ENCODE measurements at places on chromosomes 6 and 20.

- DNase-seq = no peak
Measured at GRCh38 chr20:23279836-23280235, 70.8 kb upstream of the NXT1 start.

GRCh38 chr6:44645276-44645675, 257.8 kb downstream of the CDC5L start:
- no peak for DNase-seq

- no peak for DNase-seq
Measured at GRCh38 chr20:57315083-57315975, 14.3 kb upstream of the SPO11 start.

DNA sequence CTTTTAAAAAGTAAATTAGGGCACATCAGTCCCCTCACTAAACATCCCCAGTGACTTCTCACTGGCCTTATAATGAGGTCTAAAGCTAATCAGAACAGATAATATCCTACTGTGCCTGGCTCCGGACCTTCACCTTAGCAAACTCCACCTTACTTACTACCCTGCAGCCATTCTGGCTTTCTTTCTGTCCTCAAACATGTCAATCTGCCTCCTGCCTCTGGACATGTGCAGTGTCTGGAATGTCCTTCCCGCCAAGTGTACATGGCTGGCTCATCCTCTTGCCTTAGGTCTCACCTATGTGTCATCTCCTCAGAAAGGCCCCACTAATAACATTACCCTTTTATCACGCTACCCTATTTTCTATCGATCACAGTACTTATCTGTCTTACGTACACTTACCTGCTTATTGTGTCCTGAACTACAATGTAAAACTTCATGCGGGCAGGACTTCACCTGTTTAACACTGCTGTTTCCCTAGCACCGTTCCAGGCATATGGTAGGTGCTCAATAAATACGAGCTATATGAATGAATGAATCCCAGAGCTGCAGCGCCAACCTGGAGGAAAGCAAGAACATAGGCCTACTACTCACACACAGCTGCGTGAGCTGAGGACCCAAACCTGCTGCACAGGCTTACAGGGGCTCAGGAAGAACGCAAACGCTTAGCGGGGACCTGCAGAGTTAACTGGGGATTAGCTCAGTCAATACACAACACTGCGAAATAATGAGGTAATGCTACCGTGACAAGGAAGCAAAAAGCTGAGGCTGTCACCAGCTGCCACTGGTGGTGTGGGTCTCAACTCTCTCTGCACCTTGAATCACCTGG, 991 bp downstream of the UQCC2 start:
- DNase-seq = no peak

DNA sequence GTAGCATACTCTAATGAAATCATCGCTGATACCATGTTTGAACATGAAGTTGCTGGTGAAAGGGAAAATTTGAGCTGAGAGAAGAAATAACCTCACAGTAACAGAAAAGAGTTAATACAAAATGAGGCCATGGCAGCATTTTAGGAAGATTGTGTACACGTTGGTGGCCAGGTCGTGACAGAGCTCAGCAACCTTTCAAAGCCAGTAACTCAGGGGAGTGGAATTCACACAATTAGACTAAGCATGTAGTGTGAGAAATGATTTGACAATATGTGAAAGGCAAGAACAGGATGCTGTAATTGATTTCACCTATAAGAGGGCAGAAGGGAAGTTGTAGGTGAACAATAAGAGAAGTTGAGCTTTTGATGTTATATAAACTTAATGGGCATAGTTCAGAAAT, 246.3 kb downstream of the OGFRL1 start:
- no peak for DNase-seq

DNA sequence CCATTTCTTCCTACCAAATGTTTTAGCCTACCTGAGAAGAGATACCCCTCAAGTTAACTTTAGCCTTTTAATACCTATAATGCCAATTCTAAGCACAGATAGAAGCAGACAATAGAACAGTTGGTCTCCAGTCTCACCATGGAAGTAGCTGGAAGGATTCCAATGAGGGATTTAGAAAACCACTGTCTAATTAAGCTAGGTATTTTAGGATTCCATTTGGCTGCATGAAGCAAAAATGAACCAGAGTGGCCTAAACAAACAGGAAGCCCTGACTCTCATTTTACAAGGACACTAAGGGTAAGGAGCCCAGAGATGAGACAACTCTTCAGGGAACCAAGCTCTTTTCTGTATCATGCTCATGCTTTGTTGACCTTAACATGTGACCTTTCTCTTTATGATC, 199.2 kb downstream of the ALDH8A1 start:
- DNase-seq = no peak

DNA sequence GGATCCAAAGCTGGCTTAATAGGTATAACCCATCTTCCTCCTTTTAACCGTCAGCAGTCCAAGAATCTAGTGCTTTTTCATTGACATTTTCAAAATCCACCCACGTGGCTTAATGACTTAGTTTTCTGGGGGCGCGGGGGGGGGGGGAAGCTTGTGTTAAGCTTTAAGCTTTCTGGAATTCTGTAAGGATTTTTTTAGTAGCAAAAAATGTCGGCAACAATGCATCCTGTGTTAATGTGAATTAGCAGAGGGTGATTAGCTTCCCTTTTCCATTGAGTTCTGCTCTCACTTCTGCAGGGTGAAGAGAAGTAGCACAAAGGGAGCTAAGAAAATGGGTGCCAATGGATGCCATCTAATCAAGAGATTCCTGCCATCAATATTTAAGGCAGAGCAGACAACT, 348.2 kb downstream of the SAMD5 start:
- no peak for DNase-seq

DNA sequence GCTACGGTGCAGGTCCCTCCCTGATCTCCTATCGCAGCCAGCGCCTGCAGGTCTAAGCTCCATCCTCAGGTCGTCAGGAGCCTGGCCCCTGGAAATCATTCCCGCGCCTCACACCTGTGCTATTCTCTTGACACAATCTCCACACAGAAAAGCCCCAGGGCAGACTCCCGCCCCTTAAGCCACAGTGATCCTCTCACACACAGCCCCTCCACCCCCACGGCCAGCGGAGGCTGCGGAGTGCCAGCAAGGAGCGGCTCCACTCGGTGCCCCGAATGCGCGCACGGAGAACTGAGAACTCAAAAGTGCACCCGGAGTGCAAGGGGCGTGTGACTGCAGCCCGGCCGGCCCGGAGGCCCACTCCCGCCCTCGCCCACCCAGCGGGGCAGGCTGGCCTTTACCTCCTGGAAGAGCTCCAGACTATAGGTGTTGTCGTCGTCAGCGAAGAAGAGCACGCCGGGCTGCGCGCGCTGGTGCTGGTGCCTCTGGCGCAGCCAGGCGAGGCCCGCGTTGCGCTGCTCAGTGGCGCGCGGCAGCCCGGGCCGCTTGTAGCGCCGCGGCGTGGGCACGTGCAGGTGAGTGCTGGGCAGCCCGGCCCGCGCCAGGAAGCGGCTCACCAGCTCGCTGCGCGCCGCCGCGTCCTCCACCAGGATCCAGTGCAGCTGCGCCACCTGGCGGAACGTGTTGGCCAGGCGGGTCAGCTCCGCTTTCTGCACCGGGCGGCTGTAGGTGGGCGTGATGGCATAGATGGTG, 1.2 kb downstream of the B3GAT2 start:
- peak; percentile 73 for DNase-seq

DNA sequence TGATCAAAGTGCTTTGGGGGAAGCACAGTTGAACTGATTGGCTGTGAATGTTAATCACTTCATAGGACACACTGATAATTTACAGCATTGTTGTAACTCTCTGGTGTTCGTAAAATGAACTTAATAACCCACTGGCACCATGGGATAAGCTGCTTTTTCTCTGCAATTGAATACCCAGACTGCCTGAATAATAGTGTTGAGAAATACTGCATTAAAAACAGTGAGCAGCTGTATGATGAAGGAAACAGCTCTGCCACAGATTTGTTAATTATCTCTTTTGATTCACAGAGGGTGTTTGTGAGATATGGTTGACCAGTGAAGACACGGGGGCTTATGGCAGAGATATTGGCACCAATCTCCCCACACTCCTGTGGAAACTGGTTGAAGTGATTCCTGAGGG, 420.9 kb downstream of the CDKAL1 start:
- DNase-seq = no peak

GRCh38 chr6:14035071-14035847, 82.3 kb upstream of the CD83 start:
- DNase-seq = no peak

DNA sequence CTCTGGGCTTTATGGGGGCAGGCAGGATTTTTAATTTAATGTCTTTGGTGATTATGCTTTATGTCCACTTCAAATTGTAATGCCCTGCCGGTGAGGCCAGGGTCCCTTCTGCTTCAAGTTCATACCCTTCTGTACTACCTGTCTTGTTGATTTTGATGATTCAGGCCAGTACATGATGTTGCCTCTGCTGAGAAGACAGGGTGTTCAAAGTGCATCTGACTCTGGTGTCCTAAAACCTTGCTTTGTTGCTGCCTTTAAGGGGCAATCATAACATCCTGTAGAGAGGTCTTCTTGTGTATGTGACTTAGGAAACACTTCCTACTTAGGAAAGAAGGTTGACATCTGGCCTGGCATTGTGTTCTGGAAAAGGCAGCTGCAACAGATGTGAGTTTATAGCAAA, 113.2 kb downstream of the TMEM170B start:
- DNase-seq = no peak

GRCh38 chr6:5084360-5084780, 771 bp upstream of the PPP1R3G start:
- DNase-seq = peak; percentile 85

DNA sequence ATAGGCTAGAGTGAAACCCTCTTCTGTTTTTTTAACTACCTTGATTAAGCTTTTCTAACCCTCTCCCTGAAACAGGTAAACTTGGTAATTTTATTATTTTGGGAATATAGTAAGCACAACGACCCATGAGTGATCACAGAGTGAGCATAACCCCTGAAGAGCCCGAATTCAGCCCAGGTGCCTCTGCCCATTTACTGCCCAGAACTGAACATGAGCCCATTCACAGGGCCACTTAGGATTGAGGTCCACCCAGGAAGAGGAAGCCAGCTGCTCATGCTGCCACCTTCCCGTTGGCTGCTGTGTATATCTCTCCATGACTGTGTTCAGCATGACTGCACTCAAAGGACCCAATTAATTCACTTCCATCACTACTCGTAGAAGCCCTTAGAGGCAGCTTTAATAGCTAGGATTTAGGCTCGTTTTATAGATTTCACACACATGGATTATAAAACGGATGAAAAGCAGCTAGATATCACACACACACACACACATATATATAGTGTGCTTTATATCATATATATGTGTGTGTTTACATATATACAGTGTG, 8.3 kb upstream of the PDE10A start:
- no peak for DNase-seq

GRCh38 chr6:125587666-125588632, 161.5 kb upstream of the HEY2 start:
- DNase-seq = no peak

GRCh38 chr20:53174454-53174853, 202.3 kb downstream of the TSHZ2 start:
- no peak for DNase-seq

DNA sequence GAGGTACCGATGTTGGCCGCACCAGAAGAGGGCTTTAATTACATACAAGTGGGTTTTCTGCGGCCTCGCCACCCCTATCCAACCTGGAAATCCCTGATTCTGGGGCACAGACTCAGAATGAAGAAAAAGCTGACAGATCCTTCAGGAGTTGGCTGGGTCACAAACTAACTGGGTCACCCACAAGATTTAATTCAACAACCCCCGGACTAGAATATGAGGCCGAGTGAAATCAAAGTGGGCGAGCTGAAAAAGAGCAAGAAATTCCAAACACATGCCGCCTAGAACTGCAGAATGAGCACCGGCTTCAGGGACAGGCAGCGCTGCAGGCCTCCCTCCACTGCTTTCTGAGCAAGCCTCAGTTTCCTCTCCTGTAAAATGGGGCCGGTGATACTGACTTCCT, 30.0 kb downstream of the GRM4 start:
- DNase-seq = no peak

DNA sequence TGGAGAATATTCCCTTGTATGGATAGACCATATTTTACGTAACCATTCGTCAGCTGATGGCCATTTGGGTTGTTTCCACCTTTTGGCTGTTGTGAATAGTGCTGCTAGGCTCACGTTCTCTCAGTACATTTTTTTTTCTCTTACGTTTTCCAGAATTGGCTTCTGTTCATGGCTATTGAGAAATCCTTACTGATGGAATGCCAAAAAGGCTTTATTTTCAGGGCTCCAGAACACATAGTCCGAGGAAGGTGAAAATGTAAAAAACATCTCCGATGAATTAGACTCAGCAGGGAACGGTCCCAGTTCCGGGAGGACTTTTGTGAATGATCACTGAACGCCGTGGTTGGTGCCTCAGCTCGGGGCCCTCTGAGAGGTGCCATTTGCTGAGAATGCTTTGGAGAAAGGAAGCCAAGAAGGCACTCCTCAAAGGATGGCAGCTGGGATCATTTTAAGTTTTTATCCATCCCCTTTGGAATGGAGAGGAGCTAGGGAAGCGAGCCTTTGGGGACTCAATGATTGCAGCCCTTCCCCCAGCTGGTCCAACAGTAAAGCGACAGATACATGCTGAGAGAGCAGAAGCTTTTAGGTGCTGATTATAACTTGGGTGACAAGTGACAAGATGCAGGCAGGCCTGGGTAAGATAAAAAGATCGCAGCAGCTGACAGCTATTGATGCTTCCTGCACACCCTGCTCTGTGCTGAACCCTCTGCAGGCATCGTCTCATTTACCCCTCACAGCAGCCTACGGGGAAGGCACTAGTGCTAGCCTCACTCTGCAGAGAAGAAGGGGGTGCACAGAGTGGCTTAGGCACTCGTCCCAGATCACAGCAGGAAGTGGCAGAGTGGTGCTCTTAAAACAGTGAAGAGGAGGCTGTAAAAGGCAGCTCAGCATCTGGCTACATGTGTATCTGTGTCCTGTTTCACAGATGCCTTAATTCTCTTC, 133.4 kb upstream of the KCNG1 start:
- DNase-seq = no peak

DNA sequence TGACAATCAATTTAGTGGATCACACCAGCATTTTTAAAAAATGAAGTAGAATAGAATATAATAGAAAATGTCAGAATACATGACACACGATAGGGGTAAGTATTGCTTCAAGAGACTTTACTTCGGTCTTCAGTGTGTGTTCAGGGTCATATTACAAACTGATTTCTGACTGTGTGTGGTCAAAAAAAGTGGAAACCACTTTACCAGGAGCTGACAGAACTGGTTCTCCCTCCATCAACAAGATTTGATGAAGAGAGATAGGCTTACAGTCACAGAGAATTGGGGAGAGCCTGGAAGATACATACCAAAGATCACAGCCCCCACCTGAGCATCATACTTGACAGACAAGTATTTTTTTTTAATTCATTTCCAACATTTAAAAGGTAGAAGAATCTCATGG, 21.7 kb downstream of the ARMC2 start:
- no peak for DNase-seq

DNA sequence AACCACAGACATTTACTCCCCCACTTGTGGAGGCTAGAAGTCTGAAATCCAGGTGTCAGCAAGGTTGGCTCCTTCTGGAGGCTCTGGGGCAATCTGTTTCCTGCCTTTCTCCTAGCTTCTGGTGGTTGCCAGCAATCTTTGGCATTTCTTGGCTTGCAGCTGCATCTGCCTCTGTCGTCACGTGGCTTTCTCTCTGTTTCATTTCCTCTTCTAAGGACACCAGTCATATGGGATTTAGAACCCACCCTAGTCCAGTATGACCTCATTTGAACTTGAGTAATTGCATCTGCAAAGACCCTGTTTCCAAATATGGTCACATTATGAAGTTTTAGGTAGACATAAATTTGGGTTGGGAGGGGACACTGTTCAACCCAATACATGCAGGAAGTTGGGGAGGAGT, 56.2 kb upstream of the EPB41L1 start:
- peak; percentile 56 for DNase-seq

All from tibial artery (tissue), 4 donors.